ENCODE measurements at places on chromosomes 5 and 9.

GRCh38 chr5:37932450-37932849 lies 92.6 kb upstream of the GDNF start:
- no peak for DNase-seq

DNA sequence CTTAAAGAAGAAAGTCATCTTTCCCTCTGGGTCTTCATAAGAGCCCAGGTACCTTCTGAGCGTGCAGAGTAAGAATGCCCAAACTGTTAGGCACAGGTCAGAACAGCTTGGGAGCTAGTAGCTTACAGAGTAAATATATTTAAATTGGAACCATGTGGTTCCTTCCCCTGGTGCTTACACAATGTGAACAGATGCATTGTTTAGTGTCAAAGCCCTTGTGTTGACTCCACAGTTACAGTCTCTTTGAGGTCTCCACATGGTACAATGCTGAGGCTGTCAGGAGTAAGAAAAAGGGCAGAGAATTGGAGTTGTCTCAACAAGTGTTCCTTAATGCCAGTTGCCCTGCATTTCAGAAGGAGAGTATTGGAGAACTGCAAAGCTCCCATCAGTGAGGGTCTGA lies 188.5 kb downstream of the PAPPA start:
- no peak for DNase-seq

DNA sequence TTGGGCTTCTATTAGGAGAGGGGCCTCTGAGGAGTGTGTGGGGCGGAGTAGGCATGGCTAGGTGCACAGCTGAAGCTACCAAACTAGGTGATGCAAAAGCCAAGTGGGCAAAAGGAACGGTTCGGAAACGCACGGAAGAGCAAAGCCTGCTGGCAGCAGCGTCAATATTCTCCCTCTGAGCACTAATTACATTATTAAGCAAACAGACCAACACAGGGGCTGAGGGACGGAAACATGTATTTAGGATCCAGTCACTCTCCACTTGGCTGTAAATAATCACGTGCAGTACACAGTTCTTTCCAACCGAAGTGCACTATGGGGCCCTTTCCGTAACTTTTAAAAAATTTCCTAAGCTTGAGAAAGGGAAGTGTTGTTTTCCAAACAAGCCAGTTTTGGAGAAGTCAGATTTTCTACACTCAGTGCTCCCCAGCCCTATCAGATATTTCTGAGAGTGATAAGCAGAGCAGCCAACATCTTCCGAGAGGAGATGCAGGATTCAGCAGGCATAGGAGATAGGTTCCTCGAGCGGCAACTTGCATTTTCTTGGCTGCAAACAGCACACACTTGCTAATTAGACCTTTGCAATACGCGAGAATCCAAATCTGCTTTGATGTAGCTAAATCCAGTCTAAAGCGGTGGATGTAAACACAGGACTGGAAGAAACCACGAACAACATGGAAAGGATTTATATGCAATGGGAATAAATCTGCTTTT lies 217.2 kb upstream of the TBCA start:
- DNase-seq, result no peak

GRCh38 chr5:16883176-16883575 lies 52.9 kb downstream of the MYO10 start:
- no peak for DNase-seq

- DNase-seq, result no peak
Observed at GRCh38 chr5:151047814-151048425, 27.5 kb downstream of the GPX3 start.
